Ureter (tissue), 1 donor: ENCODE measurements at places on chromosomes 2 and 18. TPM values are rescaled to one million over a fixed set of nuclear protein-coding genes. Genes with fewer than 3 reads are reported as not detected.

DNA sequence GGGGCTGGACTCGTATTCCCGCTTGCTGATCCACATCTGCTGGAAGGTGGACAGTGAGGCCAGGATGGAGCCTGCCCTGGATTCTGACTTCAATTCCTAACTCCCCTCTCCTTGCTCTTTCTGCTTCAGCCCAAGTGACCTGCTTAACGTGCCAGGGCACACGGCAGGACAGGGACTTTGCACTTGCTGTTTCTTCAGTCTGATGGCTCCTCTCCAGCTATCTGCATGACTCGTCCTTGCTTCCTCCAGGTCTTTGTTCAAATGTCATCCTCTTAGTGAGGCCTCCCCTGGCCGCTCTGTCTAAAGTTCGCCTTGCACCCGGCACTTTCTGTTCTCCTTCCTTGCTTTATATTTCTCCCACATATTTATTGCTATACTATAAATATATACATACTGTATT, 357.6 kb downstream of the MTX2 start:
- DNase-seq, result no peak

GRCh38 chr18:42011053-42011452, 56.0 kb downstream of the PIK3C3 start:
- no peak for DNase-seq

- no peak for DNase-seq
Measured at GRCh38 chr18:44579028-44579702, 101.5 kb upstream of the SETBP1 start.

- DNase-seq, result no peak
Measured at GRCh38 chr2:3189076-3189591, 188.5 kb downstream of the EIPR1 start.

- DNase-seq, result no peak
Measured at GRCh38 chr2:189683348-189683747, 8.9 kb downstream of the ANKAR start.

DNA sequence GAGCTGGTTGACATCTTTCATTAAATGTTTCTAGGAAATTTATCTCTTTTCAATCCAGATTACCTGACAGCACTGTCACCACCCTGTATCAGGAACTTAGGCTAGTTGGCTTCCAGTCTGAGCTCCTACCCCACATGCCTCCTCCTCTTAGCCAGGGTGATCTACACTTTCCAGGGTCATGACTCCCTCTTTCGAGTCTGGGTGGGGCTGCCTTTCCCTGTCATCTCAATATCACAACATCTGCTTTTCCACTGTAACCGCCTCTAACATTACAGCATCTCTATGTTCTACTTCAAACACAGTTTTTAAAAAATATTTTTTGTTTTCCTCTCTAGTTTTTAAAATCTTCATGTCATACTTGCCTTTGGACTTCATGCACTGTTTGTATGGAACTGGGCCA, 129.2 kb downstream of the RBMS1 start:
- no peak for DNase-seq

DNA sequence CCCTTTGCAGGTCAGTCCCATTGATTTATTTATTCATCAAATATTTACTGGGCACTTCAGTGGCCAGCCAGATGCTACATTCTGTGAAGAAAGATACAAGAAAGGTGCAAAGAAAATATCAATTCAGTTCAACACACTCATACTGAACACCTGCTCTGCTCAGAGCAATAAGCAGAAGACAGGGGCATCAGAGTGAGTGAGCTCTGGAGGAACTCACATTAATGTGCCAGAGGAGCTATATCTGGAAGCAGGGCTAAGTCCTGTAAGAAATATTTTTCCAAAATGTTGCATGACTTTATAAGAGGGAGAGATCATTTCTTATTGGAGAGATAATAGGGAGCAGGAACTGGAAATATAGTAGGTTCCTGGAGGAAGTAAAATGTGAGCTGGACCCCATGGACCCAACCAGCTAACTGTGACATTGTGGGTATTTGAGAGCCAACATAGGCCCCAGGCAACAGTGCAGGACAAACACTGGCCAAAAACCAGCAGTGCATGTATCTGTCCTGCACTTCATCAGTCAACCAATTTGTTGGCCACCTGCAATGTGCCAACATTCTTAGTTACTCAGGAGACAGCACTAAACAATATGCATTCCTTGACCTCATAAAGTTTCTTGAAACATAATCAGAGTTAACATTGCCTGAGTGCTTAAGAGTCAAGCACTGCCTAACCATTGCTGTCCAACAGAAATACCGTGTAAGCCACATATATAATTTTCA, 102.7 kb upstream of the PTPRM start:
- no peak for DNase-seq

- no peak for DNase-seq
Measured at GRCh38 chr2:121420486-121420885, 110.2 kb upstream of the RNU4ATAC start.

DNA sequence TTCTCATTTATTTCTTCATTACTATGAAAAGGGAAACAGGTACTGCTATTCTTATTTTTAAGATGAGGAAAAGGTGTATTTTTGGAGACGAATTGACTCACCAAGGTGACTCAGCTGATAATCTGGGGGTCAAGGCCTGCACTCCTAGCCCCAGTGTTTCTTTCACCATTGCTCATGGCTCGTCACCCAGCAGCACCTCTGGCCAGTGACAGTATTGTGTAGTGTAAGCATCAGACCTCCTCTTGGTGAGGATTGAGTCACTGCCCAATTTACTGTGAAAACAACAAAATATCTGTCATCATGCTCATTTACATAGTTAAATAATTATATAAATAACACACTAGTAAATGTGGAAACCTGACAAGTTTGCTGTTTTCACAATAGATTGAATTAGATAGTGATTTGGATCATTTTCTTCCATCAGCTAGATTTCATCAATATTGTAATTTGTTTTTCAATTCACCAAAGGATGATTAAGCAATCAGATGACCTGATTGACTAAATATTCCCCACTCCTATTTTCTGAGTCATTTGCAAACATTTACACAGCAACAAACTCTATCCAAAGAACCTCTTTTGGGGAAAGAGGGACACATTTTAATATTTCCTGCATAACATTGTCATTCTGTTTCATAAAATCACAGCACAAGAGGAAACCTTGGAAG, 492.8 kb upstream of the RAB12 start:
- DNase-seq, result no peak

- no peak for DNase-seq
Measured at GRCh38 chr2:25165992-25166875, 2.1 kb downstream of the POMC start.

GRCh38 chr2:68937346-68938055, 15.2 kb downstream of the GKN2 start:
- no peak for DNase-seq

DNA sequence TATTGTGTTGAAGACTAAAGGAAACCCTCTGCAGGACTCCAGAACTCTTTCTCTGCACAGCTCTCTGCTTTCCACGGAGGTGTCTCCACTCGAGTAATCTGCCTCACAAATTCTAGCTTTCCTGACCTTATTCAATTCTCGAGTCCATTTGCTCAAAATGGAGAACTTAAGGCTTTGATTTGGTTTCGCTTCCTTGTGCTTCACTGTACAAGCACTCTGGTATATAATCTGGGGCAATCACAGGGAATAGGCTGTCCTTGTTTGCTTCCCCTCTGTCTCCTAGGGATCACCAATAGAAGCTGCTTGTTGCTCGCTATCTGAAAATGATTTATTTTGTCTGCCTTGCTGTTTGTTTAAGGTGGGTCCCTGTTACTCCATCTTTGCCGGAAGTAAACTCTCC, 129.1 kb upstream of the DOCK10 start:
- no peak for DNase-seq

DNA sequence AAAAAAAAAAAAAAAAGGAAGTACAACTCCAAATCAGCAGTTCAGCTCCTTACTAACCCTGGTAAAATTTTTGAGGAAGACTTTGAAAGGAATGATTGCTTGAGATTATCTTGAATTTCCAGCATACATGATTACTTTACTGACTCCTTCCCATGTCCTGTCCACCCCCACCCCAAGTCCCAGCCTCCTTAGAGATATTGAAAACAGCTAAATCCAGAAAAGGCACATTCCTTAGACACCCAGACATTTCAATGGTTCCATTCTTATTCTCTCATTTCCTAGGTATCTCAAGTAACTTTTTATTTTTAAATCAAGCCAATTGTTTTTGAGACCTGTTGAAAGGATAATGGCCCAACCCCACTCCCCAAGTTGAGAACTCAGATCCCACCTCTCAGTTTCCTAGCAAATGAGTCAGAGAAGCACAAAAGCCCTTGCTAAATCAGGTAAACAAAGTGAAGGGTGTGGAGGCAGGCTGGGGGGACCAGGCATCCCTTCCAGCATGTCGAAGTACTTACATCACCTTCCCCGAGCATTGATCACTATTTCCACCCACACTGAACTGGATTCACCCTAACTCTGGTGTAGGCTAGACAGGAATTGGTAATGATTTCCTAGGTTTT, 95.4 kb upstream of the FZD7 start:
- no peak for DNase-seq

DNA sequence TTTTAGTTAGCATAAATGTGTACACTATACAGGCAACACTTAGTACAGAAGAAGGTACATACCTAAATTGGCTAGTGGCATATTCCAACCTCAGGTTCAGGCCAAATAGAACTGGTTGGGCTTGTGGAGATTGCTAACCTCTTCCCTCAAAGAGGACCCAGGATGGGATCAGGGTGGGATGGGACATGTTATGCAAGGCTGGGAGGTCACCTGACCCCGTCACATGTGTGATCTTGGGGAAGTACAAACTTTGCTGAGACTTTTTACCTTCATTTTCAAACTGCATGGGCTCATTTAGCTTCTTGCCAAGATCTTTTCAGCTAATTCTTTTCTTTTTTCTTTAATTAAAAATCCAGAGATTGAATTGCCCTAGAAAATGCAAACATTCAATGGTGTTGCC, 36.9 kb downstream of the TMEM17 start:
- no peak for DNase-seq

SLC35F5 gene
- total RNA-seq, result 75.9 TPM

FEV gene
- not detected for total RNA-seq

CXCR2 gene
- total RNA-seq, result 7.7 TPM

CCDC68 gene
- total RNA-seq, result 16.5 TPM

RAB6C gene
- total RNA-seq, result 0.34 TPM
